ENCODE measurements at places on chromosomes 4 and X.

- DNase-seq = no peak
These were observed 199.7 kb downstream of the SLC4A4 start for GRCh38 chr4:71538528-71538927.

GRCh38 chr4:123278755-123279154, 117.8 kb upstream of the SPRY1 start:
- no peak for DNase-seq

DNA sequence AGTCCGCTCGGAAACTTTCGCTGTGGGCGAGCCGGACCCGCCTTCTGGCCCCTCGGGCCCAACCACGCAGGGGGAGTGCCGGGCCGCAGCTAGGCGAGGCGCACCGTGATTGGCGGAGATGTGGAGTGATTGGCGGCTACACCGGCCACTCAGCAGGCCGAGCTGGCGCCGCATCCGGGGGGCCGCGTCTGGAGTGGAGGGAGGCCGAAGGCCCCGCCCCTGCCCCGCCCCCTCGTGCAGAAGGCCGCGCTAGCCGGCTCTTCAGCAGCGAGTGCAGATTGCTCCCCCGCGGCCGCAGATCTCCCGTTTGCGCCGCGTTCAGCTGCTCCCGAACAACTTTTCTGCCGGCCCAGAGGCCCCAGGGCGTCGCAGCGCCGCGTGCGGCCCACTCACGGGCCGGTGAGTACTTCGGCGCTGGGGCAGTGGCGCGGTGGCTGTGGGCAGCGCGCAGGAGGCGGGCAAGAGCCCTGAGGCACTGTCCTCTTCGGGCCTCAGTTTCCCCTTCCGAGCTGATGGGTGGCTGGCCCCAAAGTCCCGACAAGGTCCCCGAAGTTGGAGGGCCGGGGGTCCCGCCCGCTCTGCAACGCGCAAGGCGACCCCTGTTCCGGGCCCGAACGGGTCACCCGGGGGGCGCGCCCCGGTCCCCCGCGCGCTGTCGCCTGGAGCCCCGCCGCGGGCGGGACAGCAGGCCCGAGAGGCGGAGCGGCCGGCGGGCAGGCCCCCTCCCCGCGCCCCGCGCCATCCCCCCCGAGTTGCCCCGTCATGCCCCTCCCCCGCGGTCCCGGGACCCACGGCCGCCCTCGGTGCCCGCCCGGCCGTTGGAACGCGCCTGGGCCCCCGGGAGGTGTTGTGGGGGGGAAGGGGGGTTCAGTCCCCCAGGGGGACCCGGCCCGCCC, at the start of gene WFS1:
WFS1 (plus strand) TSS at position 235 of the 896 bp plus-strand sequence. CDS start 7,606 bp downstream, outside the sequence.
- DNase-seq = peak; percentile 100

DNA sequence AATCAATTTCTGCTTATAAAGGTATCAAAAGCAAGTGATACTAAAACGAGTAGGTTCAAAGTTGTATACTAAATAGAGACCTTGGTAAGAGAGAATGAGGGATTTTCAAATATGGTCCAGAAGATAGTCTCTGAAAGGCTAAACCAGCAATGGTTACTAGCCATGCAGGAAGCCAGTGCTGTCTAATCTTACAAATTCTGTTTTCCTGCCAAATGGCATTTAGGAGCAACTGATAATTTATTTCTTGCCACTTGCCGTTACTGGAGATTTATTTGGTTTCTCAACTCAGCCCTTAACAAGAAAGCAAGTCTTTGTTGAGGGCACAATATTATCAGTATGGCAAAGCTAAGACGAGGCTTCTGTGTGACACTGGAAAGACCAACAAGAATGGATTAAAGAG, 47.2 kb downstream of the MAP7D3 start:
- DNase-seq = no peak

- DNase-seq = no peak
These were observed 129.8 kb downstream of the SLC7A11 start for GRCh38 chr4:138112389-138112788.

Measured in H54 (cell line).